ENCODE measurements at places on chromosomes 5 and 9.
A peak's percentile ranks its signal among the peaks of the same experiment; 100 is the strongest.

DNA sequence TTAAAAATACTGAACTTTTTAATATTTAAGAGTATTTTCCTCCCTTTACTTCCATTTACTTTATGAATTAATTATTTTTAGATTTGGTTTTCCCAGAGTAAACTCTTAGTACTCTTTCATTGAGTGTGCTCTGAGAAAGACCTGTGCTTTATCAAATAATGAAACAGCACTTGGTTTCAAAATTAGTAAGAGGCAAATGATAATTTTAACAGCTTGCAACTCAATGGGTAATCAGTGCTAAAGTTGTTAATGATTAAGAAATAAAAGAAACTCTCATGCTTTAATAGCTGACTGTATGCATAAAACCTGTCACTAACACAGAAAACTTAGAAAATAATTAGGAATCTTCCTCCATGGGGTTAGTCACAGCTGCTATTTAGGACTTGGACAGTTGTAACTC is 244.4 kb downstream of the RFX3 start:
- no peak overlapping the region for H3K27ac ChIP-seq
- H3K36me3 ChIP-seq, result peaks cover 4% of the 10 kb centered on the region
- no peaks in the 10 kb centered on the region for H3K27me3 ChIP-seq

DNA sequence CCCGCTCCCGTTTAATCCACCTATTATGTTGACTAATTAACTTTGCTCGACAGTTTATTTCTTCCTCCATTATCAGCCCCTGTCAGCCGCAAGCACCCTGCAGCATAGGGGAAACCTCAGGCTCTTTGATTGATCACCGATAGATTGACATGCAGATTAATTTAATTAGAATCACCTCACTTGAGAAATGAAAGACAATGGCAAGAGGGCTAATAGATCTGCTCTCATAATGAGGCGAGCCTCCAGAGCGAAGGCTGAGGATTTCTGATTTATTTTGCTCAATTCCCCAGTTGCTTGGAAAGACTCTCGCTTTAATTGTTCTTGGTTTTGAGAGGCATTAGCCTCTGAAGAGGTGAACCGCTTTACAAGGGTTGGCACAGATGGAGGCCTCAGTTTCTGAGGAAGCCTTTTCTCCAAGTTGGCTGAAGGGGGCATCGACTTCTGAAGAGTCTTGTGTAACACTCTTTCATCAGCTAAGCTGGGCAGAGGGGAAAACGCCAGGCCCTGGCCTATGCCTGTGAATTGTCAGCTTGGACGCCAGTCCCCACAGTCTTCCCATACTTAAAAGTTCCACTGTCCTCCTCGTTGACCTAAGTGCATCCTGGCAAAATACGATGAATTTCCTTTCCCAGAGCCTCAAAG is 275.4 kb downstream of the EBF1 start:
- no peak overlapping the region for H3K4me3 ChIP-seq
- H3K27ac ChIP-seq, result no peak overlapping the region
- no peak for DNase-seq
- H3K36me3 ChIP-seq, result no peaks in the 10 kb centered on the region
- peaks cover 87% of the 10 kb centered on the region for H3K27me3 ChIP-seq

GRCh38 chr5:150428106-150428876 is 15.6 kb upstream of the CD74 start:
- no peak overlapping the region for H3K4me3 ChIP-seq
- H3K36me3 ChIP-seq, result no peaks in the 10 kb centered on the region
- no peak for DNase-seq
- peaks cover 3% of the 10 kb centered on the region for H3K27me3 ChIP-seq
- H3K4me1 ChIP-seq, result peaks cover 7% of the 10 kb centered on the region

DNA sequence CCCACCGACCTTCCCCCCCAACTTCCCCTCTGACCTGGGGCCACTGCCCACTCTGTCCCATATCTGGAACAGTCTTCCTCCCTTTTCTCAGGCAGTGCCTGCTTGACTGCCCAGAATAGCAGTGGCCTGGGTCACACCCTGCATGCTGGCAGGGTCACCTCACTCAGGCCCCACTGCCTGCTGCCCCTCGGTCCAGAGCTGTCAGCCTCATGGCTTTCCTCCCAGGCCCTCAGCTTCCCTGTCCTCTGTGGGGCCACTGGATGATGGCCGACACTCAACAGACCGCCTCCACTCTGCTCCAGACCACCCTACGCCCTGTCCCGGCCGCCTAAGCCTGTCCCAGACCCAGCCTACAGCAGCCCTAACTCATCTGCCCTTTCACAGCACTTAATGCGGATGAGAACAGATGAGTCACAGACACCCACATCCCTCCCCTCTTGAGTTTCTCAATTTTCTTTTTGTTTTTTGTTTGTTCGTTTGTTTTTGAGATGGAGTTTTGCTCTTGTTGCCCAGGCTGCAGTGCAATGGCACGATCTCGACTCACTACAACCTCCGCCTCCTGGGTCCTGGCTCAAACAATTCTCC is 5.9 kb downstream of the PNPLA7 start:
- no peak overlapping the region for H3K4me3 ChIP-seq
- H3K27me3 ChIP-seq, result no peaks in the 10 kb centered on the region
- H3K27ac ChIP-seq, result no peak overlapping the region

- DNase-seq, result no peak
- H3K27ac ChIP-seq, result no peak overlapping the region
- H3K27me3 ChIP-seq, result peaks cover 15% of the 10 kb centered on the region
- peaks cover 2% of the 10 kb centered on the region for H3K4me1 ChIP-seq
Observed at GRCh38 chr5:138461343-138462125, 3.7 kb upstream of the EGR1 start.

- no peaks in the 10 kb centered on the region for H3K4me1 ChIP-seq
- no peak overlapping the region for H3K4me3 ChIP-seq
- peaks cover 23% of the 10 kb centered on the region for H3K27me3 ChIP-seq
- no peak for DNase-seq
Observed at GRCh38 chr5:154117930-154118329, 72.6 kb upstream of the GALNT10 start.

DNA sequence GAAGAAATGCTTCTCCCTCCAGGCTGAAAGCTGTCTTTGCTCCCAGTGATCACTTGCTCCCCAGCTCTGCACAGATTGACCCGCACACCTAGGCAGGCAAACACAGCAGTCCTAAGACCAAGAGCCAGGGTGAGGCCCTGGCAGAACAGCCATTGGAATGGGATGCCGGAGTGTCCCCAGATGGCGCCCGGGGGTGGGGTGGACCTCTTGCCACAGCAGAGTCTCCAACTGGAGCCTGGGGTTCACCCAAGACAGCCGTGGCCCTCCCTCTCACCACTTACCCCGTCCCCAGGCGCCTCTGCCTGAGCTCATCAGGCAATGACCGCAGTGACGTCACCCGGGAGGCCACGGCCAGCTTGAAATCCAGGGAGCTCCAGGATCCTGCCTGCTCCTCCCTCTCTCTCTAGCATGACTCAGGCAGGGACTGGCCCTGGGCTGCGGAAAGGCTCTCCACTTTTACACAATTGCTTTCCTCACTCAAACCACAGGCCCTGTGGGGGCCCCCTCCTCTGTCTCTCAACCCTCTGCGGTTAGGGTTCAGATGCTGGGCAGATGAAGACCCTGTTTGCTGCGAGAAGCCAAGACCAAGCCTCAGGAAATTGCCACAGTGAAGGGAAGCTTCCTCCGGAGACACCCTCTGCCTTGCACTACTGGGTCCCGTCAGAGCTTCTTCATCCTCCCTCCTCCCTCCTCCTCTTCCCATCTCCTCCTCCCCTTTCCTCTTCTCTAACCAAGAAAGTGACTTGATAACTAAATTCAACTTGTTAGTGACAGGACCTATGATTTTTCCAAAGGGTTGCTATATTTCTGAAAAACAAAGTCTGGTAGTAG is 24.3 kb upstream of the PTGES start:
- H3K4me3 ChIP-seq, result no peak overlapping the region
- H3K27ac ChIP-seq, result no peak overlapping the region
- no peaks in the 10 kb centered on the region for H3K4me1 ChIP-seq
- peaks cover 7% of the 10 kb centered on the region for H3K27me3 ChIP-seq
- no peaks in the 10 kb centered on the region for H3K36me3 ChIP-seq

DNA sequence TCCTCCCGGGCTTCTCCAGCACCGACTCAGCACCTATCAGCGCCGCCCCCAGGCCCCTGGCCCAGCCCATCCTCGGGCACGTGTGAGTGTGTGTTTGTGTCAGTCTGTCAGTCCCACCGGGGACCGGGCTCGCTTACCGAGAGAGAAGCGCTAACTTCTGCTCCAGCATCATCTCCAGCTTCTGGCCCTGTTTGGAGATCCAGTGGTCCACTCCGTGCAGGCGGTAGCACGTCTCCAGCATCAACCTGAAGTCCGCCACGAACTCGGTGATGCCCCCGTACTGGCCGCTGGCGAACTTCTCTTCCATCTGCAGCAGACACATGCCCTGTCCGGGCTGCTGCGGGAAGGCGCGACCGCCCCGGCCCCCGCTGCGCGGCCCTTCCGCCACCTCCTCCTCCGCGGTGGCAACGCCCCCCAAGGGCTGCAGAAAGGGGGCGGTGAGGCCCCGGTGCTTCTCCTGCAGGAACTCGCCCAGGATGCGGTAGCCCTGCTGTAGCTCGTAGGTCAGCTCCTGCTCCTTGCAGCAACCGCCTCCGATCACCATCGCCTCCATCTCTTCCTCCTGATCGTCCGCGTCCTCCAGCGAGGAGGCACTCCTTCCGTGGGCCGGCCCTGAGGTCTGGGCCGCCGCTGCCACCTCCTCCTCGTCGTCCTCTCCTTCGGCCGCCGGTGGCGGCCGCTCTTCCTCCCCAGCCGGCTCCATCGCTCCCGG is 8.2 kb downstream of the RANBP6 start:
- peaks cover 28% of the 10 kb centered on the region for H3K4me1 ChIP-seq
- no peaks in the 10 kb centered on the region for H3K27me3 ChIP-seq
- peak overlapping the region; percentile 96 for H3K27ac ChIP-seq
- peak overlapping the region; percentile 96 for H3K4me3 ChIP-seq

GRCh38 chr9:129069862-129070641 is 10.9 kb upstream of the DOLPP1 start:
- no peaks in the 10 kb centered on the region for H3K27me3 ChIP-seq
- no peak overlapping the region for H3K4me3 ChIP-seq

GRCh38 chr9:23290973-23291372 is 535.1 kb downstream of the ELAVL2 start:
- H3K36me3 ChIP-seq, result no peaks in the 10 kb centered on the region
- H3K27ac ChIP-seq, result no peak overlapping the region
- DNase-seq, result no peak
- no peak overlapping the region for H3K4me3 ChIP-seq
- H3K27me3 ChIP-seq, result no peaks in the 10 kb centered on the region

DNA sequence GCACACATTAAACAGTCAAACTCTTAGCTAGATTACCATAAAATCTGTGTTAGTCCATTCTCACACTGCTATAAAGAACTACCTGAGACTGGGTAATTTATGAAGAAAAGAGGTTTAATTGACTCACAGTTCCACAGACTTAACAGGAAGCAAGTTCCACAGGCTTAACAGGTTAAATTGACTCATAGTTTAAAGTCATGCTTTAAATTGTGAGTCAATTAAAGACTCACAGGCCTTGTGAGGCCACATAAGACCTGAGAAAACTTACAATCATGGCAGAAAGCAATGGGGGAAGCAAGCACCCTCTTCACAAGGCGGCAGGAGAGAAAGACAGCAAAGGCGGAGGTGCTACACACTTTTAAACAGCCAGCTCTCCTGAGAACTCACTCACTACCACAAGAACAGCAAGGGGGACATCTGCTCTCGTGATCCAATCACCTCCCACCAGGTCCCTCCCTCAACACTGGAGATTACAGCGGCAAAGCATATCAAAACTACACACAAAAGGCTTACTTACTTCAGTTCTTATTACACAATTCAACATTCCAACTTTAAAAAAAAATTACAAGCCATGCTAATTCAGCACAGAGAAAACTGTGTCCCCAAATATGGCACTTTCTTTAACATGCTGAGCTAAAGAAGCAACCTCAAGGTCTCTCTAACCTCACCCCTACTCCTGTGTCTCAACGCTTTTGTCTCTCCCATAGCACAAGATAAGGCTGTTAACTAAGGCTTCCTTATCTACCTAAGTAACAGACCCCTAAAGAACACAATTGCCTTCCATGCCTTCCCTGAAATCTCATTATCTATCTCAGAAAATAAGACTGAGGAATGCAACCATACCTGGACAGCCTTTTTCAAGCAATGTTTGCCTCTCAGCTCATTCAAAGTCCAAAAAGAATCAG is 805.1 kb downstream of the NR2F1-AS1 start:
- peaks cover 33% of the 10 kb centered on the region for H3K4me1 ChIP-seq
- no peaks in the 10 kb centered on the region for H3K27me3 ChIP-seq
- no peak for DNase-seq
- no peaks in the 10 kb centered on the region for H3K36me3 ChIP-seq
- peak overlapping the region; percentile 67 for H3K27ac ChIP-seq

DNA sequence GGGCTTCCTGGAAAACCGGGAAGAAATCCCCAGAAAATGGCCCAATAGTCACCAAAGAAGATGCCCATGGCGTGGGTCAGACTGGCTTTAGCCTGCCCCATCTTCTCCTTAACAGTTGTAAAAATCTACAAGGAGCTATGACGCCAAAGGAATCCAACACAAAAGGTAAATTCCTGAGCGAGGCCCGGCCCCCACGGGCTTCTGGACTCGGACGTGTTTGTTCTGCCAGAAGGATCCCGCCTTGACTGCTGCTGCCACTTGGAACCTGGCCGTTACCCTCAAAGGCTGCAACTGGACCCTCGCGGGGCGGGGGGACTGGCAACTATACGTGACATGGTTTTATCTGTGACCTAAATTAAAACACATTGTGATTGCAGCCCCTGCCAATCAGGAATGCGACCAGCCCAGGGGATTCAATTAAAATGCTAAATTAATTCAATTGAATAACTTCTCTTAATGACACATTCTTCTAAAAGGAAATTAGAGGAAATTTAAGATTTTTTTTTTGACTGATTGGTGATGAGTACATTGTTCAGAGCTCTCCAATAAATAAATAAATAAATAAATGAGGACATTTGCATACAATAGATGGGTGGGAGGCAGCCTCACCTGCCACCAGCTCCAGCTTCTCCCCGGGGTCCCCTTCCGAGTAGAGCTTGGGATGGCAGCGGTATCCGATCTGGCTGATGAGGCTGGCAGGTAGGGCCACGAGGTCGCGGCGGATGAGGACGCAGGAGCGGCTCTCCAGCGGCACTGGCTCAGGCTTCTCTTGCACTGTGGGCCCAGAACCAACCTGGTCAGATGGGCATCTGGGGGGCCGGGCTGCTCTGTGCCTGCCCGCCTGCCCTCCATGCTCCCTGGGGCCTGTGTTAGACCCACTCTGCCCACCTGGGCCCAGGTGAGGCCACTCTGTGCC is 54.7 kb upstream of the UBAC1 start:
- no peak overlapping the region for H3K4me3 ChIP-seq
- no peak for DNase-seq
- H3K4me1 ChIP-seq, result peaks cover 1% of the 10 kb centered on the region

DNA sequence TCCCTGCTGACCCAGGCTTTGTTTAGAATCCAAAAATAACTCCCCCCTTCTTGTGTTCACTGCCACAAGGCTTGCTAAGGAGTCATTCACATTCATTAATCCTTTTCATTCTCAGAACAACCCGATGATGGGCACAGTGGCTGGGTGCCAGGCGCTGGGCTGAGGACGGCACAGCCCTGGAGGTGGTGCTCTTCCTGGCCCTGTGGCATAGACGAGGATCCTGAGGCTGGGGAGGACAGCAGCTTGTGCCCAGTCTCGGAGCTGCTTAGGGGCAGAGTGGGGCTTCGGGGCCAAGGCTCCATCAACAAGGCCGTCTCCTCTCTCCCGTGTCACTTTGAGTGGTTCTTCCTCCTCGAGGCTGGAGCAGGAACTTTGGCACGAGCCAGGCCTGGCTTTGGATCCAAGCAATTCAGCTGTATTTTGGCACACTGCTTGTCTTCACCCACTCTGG is 166.7 kb downstream of the TTLL11 start:
- no peak for DNase-seq
- peaks cover 5% of the 10 kb centered on the region for H3K4me1 ChIP-seq
- peaks cover 7% of the 10 kb centered on the region for H3K27me3 ChIP-seq
- H3K4me3 ChIP-seq, result no peak overlapping the region
